ENCODE measurements at places on chromosomes 5 and 9. TPM values are rescaled to one million over a fixed set of nuclear protein-coding genes. Genes with fewer than 3 reads are reported as not detected.

PCDHGA6 gene
- 4.2 TPM for total RNA-seq

NUTM2G gene
- total RNA-seq, result not detected

ADAMTS6 gene
- total RNA-seq, result 173 TPM

TIMD4 gene
- not detected for total RNA-seq

FGF1 gene
- 7.7 TPM for total RNA-seq

TMEM8B gene
- 0.56 TPM for total RNA-seq

SLC45A2 gene
- not detected for total RNA-seq

ACTBL2 gene
- total RNA-seq, result 1.7 TPM

LOX gene
- 277 TPM for total RNA-seq

TEX48 gene
- total RNA-seq, result not detected

OR1J2 gene
- not detected for total RNA-seq

IL9 gene
- total RNA-seq, result not detected

COL27A1 gene
- 2.2 TPM for total RNA-seq

LHX2 gene
- total RNA-seq, result not detected

ARHGEF39 gene
- total RNA-seq, result 2.5 TPM

NEUROG1 gene
- not detected for total RNA-seq

SOHLH1 gene
- total RNA-seq, result not detected

OR13D1 gene
- total RNA-seq, result not detected

ROR2 gene
- total RNA-seq, result 2.2 TPM

CATSPER3 gene
- total RNA-seq, result under 0.01 TPM

MEGF10 gene
- not detected for total RNA-seq

ST6GALNAC4 gene
- total RNA-seq, result 12.5 TPM

SOX30 gene
- total RNA-seq, result not detected

ZFP37 gene
- total RNA-seq, result 4.4 TPM

SPINK4 gene
- not detected for total RNA-seq

SLCO6A1 gene
- not detected for total RNA-seq

PCDHGA4 gene
- total RNA-seq, result 5.4 TPM

RFX3 gene
- total RNA-seq, result 2.5 TPM

GABRA6 gene
- total RNA-seq, result not detected

PLAC8L1 gene
- total RNA-seq, result not detected

DMRTA1 gene
- under 0.01 TPM for total RNA-seq

TNFSF15 gene
- total RNA-seq, result under 0.01 TPM

MARCOL gene
- not detected for total RNA-seq

PCDHGB4 gene
- total RNA-seq, result 16.4 TPM

CDC20B gene
- not detected for total RNA-seq

MYMK gene
- total RNA-seq, result not detected

NTRK2 gene
- under 0.01 TPM for total RNA-seq

KYAT1 gene
- 6.8 TPM for total RNA-seq

MARCHF3 gene
- 18.8 TPM for total RNA-seq

ASPN gene
- total RNA-seq, result under 0.01 TPM

All from IMR-90 (cell line).